Osteoblast (primary cell): ENCODE measurements at places on chromosomes 16 and 17. TPM values are rescaled to one million over a fixed set of nuclear protein-coding genes. Genes with fewer than 3 reads are reported as not detected.

Gene NATD1
- 13.0 and 15.2 TPM in 2 replicates for total RNA-seq

Gene ARL5C
- not detected in 2 replicates for total RNA-seq

Gene PPP1R27
- total RNA-seq = not detected in 2 replicates

Gene TEKT5
- 0.29 and 0.36 TPM in 2 replicates for total RNA-seq

DNA sequence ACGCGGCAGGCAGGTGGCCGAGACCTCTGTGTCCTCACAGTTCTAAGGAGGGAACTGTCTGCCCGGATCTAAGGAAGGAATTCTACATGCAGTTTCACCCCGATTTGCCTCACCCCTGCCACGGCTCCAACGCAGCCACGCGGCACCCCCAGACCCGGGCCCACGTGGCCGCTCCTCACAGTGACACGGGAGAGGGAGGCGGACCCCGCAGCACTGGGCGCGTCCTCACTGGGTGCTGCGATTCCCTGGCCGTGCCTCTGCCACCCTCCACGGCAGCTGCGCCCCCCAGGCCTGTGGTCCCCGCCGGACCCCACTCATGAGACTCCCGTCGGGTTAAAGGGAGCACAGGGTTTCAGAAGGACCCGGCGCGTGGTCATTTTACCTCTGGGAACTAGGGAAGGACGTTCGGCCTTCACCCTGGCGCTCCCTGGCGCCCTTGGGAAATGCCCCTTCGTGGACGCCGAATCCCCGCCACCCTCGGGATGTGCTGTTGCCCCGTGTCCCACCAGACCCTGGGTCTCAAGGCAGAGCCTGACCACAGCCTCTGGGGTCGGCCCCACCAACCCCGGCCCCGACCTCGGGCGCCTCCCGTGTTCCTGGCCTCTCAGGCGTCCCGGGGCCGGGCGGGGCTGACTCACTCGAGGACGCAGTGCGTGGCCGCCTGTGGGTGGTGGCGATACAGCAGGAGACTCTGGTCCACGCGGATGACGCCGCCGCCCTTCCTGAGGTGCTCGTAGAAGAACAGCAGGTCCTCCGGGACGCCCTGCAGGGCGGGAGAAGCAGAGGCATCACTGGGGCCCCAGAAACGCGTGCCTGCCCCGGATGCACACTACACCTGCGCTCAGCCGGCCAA is 118.8 kb upstream of the METRNL start:
- no peaks in the 10 kb centered on the region for H3K27me3 ChIP-seq
- no peaks in the 10 kb centered on the region for H3K36me3 ChIP-seq
- H3K4me1 ChIP-seq = peaks cover 16% of the 10 kb centered on the region
- no peak overlapping the region for H3K4me3 ChIP-seq
- H3K27ac ChIP-seq = no peak overlapping the region
- peak; percentile 75 for DNase-seq

DNA sequence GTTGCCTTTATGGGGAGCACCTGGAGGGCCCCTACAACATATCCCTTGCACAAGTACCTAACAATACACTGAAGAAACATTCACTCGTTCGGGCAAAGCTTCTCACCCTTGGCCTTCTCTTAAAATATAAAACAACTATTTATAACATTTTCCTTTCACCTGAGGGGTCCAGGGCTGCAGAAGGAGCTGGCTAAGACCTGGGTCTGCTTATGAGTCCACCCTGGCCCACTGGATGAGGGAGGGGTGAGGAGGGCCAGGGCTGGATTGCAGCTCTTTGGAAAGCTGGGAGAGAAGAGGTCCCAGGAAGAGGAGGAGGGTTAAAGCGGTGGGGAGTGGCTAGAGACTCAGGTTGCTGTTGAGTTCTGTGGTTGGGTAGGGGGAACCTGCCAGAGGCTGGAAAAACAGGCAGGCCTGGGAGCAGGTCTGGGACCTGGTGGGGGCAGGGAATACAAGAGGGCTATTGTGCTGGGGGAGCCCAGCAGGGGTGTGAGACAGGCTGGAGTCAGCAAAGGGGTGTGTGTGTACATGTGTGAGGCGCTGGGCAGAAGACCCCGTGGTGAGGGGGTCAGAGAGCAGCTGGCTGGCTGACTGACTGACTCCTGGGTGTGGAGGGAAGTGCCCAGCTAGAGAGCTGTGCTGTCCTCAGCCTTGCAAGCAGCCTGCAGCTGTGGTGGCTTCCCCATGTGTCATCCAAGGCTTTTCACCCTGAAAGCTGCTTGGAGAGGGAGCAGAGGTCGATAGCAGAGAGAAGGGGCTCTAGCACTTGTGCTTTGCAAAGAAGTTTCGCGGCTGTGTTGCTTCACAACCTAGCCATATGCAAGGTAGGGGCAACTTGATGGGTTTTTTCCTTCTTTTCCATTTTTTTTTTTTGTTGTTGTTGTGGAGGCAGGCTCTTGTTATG is 10.2 kb upstream of the MRC2 start:
- no peaks in the 10 kb centered on the region for H3K27me3 ChIP-seq
- no peak overlapping the region for H3K4me3 ChIP-seq
- no peak overlapping the region for H3K27ac ChIP-seq
- peaks cover 9% of the 10 kb centered on the region for H3K36me3 ChIP-seq

DNA sequence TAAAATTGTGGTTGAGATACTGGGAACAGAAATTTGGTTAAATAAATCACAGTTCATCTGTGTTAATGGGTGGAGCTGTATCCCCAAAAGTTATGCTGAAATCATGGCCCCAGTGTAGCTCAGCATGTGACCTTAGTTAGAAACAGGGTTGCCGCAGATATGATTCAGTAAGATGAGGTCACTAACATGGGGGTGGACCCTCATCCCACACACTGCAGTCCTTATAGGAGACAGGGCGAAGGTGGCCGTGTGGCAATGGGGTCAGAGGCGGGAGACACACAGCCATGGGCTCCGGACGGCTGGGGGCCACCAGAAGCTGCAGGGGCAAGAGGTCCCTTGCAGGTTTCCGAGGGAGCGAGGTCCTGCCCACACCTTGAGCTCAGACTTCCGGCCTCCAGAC is 10.7 kb downstream of the GALNS start:
- H3K27ac ChIP-seq = no peak overlapping the region
- H3K36me3 ChIP-seq = no peaks in the 10 kb centered on the region

DNA sequence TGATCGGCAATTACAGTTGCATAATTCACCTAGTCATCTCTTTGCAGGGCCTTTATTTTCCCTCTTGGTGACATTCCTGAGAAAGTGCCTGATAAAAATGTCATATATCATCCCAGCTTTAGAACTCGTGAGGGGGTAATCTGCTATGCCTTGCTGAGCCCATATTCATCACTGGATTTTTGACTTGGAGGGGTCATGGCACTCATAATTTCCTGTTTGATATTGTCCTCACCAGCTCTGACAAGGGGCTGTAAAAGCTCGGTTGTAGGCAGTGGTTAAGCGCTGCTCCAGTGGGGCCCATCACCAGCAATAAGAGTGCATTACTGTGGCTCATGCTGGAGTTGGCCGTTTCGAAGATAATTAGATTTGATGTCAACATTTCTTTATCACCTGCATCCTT is 227.3 kb downstream of the IRX3 start:
- no peaks in the 10 kb centered on the region for H3K4me1 ChIP-seq
- H3K4me3 ChIP-seq = no peak overlapping the region
- DNase-seq = no peak

- DNase-seq = no peak
- H3K4me1 ChIP-seq = no peaks in the 10 kb centered on the region
- no peak overlapping the region for H3K4me3 ChIP-seq
- H3K27ac ChIP-seq = no peak overlapping the region
These were observed 41.6 kb downstream of the SNX11 start for GRCh38 chr17:48148854-48149786.

GRCh38 chr17:46986366-46986765 is 7.3 kb upstream of the RPRML start:
- H3K27ac ChIP-seq = no peak overlapping the region
- no peak for DNase-seq
- no peak overlapping the region for H3K4me3 ChIP-seq
- H3K4me1 ChIP-seq = no peaks in the 10 kb centered on the region
- H3K36me3 ChIP-seq = no peaks in the 10 kb centered on the region

GRCh38 chr17:8585911-8586310 is 44.6 kb downstream of the MYH10 start:
- H3K36me3 ChIP-seq = no peaks in the 10 kb centered on the region
- no peak overlapping the region for H3K4me3 ChIP-seq
- no peaks in the 10 kb centered on the region for H3K27me3 ChIP-seq
- peaks cover 4% of the 10 kb centered on the region for H3K4me1 ChIP-seq
- H3K27ac ChIP-seq = no peak overlapping the region

- H3K27ac ChIP-seq = peak overlapping the region; percentile 59
- peaks cover 18% of the 10 kb centered on the region for H3K4me1 ChIP-seq
- H3K36me3 ChIP-seq = no peaks in the 10 kb centered on the region
- no peak for DNase-seq
- H3K4me3 ChIP-seq = peak overlapping the region; percentile 79
These were observed 821 bp downstream of the SOCS7 start for GRCh38 chr17:38352245-38353085.

- peak; percentile 92 for DNase-seq
- no peaks in the 10 kb centered on the region for H3K36me3 ChIP-seq
- peak overlapping the region; percentile 76 for H3K4me3 ChIP-seq
- peaks cover 7% of the 10 kb centered on the region for H3K4me1 ChIP-seq
- peak overlapping the region; percentile 51 for H3K27ac ChIP-seq
These were observed 4.7 kb downstream of the NOD2 start for GRCh38 chr16:50697881-50698767.

- no peak overlapping the region for H3K4me3 ChIP-seq
- no peak for DNase-seq
- H3K27ac ChIP-seq = no peak overlapping the region
These were observed 56.9 kb downstream of the PRKCA start for GRCh38 chr17:66359351-66359750.
